Posterior cingulate gyrus (tissue), 11 donors: ENCODE measurements at places on chromosomes 7 and 10.

GRCh38 chr10:64376167-64376566 lies 855.0 kb downstream of the REEP3 start:
- DNase-seq: no peak

DNA sequence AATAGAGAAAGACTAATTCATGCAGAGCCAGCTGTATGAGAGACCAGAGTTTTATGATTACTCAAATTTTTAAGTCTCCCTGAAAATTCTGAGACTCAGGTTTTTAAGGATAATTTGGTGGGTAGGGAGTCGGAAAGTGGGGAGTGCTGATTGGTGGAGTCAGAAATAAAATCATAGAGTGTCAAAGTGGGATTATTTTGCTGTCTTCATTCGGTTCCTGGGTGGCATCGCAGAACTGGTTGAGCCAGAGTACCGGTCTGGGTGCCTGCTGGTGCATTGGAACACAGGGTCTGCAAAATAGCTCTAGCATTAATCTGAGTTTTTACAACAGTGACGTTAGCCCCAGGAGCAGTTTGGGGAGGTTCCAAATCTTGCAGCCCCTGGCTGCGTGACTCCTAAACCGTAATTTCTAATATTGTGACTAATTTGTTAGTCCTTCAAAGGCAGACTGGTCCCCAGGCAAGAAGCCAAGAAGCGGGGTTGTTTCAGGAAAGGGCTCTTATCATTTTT lies 32.4 kb downstream of the GPRIN2 start:
- peak; percentile 58 for DNase-seq

- DNase-seq: no peak
Measured at GRCh38 chr7:90433221-90433620, 30.0 kb downstream of the CLDN12 start.

- DNase-seq: no peak
Measured at GRCh38 chr7:4788627-4789189, 13.3 kb downstream of the AP5Z1 start.

- peak; percentile 73 for DNase-seq
Measured at GRCh38 chr7:44063894-44064651, 1.3 kb downstream of the PGAM2 start.

DNA sequence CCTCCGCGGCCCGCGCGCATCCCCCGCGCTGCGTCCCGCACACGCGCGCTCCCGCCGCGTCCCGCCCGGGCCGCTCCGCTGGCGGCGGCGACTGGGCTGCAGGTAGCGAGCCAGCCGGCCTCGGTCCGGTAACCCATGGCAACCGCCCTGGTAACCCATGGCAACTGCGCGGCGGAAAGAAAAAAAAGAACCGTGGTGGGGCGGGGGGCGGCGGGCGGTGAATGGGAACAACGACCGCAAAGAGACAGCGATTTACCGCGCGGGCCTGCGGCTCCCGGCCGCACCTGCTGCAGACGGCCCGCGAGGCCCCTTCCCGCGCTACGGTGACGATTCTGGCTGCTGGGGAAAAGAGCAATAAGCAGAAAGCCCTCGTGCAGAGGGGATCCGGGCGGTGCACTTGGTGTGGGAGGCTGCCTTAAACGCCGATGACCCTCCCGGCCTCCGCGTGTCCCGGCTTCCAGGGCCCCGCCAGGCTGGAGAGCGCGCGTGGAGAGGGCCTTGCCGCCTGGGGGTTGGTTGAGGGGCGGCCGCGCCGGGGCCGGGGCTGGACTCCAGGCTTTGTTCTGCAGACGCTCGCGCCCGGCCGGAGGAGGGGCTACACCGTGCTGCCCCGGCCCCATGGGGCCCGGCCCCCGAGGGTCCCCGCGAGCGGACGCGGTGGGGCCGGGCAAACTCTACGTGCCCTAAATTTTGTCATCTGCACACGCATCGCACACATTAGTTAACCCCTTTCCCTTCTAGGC lies 84.7 kb downstream of the SNX10 start:
- DNase-seq: peak; percentile 54

- DNase-seq: no peak
Measured at GRCh38 chr10:131573256-131573655, 261.7 kb upstream of the TCERG1L start.

DNA sequence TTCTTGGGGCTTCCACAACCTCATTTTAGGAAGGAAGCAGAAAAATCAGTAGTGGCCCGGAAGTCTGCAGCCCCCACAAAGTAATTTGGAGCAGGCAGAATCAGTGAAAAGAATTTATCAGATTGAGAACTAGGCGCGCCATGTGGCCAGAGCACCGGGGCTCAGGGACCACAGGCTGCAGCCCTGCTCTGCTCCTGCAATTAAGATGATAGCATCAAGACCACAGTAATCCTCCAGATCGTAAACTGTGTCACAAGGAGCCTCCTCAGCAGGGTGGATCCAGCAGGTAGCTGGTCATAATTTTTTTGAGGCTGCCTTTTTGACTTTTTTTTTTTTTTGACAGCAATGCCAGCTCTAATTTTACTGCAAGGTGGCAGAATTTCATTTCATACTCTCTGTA lies 209.0 kb upstream of the ZMIZ1 start:
- no peak for DNase-seq

GRCh38 chr7:152128741-152129461 lies 103.4 kb downstream of the GALNT11 start:
- DNase-seq: peak; percentile 64
